ENCODE measurements at places on chromosomes 16 and 17.

- DNase-seq: no peak
Observed at GRCh38 chr17:27413315-27413714, 42.9 kb upstream of the KSR1 start.

DNA sequence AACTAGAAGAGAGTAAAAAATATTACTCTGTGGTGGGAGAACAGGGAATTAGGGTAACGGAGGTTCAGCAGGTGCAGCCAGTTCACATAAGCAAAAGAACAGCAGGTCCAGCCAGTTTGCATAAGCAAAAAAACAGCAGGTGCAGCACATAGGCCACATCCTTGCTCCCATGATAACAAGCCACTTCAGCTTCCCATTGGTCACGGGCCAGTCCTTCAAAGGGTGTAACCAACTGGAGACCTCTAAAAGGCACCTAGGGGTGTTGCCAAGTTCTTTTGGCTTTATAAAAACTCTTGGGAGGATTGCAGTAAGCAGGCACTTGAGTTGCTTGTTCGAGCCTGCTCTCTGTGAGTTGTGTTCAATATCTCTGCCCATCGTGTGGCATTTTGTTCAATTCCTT, 488.1 kb downstream of the XYLT1 start:
- no peak for DNase-seq

DNA sequence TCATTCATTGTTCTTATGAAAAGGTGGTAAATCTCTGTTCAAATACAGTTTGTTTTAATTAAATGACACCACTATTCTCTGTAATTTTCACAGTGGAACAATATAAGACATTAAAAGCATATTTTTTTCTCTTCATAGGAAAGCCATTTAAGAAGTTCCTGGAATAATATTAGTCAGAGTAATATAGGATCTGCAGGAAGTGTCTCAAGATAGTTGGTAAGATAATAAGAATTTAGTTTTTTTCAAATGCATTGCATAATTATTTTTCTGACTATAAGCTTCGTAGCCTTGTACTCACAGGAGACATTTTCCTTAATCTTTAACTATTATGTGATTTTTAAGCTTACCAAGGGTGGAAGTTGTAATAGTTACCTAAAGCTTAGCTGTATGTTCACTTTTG, 16.9 kb downstream of the STXBP4 start:
- DNase-seq: no peak

GRCh38 chr17:49842846-49843245, 5.0 kb downstream of the TAC4 start:
- no peak for DNase-seq

GRCh38 chr17:80261159-80261894, 675 bp downstream of the RNF213 start:
- peak; percentile 32 for DNase-seq

- no peak for DNase-seq
Observed at GRCh38 chr17:39212841-39213480, 12.8 kb downstream of the STAC2 start.

GRCh38 chr17:63983320-63983719, 10.6 kb upstream of the SCN4A start:
- DNase-seq: no peak

DNA sequence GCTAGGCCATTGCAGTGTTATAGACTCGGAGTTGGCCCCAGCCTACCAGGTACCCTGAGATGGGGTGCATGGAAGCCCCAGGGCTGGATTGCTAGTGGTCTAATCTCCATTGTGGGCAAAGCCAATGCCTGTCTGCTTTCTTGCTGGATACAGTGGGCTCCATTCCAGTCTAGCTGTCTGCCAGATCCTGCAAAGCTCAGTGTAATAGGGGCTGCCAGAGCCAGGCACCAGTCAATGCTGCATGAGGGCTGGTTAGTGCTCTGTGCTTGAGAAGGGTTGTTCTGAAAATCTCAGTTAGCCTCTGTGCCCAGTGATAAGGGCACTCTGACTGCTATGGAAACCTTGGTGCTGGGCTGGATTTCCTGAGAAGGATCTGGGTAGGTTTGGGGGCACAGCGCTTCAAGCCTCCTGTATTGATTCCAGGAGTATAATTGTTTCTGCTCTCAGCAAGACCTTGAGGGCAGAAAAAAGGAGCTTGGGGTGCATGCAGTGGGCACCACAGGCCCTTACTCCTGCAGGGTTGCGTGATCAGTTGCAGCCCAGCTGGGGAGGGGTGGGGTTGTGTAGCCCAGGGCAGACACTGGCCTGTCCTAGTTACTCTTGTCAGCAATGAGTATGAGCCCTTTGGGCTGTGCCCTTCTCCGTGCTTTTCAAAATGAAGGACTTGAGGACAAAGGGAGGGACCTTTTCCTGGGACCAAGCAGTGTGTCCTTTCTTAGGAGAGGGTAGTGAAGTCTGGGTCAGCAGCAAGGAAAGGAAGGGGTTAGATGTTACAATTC, 19.0 kb downstream of the SMPD3 start:
- no peak for DNase-seq

GRCh38 chr17:49914664-49915063, 54.3 kb upstream of the DLX4 start:
- DNase-seq: no peak

DNA sequence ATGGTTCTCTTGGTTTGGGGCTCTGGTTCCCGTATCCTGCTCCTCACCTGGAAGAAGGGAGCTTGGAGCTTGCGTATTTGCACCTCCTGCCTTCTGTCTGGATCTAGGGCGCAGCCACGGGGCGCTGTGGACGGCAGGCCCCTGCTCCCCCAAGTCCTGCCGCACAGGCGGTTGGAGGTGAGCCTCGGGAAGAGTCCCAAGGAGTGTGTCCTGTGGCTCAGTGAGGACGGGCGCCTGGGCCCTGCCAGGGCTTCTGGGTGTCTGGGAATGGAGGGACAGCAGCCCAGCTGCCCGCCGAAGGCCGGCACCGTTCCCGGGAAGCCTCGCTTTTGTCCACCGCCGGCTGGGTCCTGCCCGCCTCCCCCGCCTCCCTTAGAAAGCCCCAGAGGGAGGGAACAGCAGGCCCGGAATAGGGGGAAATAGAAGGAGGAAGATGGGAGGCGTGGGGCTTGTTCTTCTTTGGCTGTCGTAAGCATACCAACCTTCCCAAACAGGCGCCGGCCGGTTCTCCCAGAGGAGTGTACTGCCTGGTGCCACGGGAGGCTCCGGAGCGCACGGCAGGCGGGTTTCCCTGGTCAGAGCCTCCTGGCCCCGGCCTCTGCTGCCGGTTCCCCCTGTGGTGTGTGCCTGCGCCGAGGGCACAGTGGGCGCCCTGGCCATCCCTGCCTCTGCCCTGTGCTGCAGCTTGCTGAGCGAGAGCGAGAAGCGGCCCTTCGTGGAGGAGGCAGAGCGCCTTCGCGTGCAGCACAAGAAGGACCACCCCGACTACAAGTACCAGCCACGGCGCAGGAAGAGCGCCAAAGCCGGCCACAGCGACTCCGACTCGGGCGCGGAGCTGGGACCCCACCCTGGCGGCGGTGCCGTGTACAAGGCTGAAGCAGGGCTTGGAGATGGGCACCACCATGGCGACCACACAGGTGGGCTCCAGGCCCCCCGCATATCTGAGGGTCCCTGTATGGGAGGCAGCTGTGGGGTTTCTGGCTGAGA, 1.8 kb downstream of the SOX8 start:
- peak; percentile 69 for DNase-seq

DNA sequence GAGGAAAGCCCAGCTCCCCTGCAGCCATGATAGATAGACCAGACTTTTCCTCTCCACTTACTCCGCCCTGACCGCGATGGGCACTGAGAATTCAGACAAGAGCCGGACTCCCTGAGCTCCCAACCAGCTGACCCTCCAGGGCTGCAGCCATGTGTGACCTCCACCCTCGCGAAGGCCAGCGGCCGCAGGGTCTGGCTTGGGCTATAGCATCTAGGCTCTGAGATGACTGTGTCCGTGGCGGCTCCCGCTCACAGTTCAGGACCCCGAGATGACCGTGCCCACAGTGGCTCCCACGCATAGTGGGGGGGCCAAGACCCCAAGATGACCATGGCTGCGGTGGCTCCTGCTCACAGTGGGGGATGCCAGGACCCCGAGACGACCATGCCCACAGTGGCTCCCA, 18.0 kb downstream of the ZFPM1 start:
- DNase-seq: no peak

DNA sequence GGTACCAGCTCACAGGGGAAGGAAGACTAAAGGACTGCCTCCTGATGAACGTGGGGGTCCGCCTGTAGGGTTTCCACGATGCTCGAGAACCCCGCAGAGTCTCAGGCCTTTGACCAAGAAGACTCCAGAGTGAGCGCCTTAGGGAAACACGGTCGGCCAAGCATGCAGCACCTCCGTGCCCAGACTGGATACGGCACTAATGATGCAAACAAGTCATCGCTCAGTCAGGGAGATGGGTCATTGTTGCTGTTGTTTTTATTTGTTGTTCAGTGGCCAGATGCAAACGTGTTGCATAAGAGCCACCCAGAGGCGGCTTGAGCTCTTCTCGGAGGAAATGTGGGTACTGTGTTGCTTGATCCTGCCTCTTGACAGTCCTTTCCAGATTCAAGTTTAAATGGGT, 19.3 kb upstream of the RBFOX3 start:
- no peak for DNase-seq

- DNase-seq: no peak
Observed at GRCh38 chr17:45793999-45794540, 9.9 kb downstream of the CRHR1 start.
